GM23248 (cell line): ENCODE measurements at places on chromosomes 1 and 21.

GRCh38 chr1:67880056-67880601 lies 46.9 kb upstream of the GNG12 start:
- peak; percentile 79 for DNase-seq

DNA sequence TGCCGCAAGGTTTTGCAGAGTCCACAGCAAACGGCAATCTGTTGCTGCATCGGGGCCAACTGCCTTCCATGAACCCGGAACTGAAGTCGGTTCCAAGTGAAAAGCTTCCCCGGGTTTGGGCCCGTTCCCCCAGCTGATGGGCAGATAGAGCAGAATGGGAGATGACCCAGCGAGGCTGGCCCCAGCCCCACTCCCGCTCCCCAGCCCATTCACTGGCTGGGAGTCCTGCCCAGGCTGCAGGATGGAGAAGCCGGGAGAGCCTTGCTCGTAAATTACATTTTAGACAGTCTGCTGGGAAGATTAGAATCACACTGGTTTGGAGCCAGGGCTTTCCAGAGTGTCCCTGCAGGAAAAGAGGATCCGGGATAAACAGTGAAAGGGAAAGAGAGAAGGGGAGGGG lies 31.6 kb upstream of the PAX7 start:
- DNase-seq, result no peak

DNA sequence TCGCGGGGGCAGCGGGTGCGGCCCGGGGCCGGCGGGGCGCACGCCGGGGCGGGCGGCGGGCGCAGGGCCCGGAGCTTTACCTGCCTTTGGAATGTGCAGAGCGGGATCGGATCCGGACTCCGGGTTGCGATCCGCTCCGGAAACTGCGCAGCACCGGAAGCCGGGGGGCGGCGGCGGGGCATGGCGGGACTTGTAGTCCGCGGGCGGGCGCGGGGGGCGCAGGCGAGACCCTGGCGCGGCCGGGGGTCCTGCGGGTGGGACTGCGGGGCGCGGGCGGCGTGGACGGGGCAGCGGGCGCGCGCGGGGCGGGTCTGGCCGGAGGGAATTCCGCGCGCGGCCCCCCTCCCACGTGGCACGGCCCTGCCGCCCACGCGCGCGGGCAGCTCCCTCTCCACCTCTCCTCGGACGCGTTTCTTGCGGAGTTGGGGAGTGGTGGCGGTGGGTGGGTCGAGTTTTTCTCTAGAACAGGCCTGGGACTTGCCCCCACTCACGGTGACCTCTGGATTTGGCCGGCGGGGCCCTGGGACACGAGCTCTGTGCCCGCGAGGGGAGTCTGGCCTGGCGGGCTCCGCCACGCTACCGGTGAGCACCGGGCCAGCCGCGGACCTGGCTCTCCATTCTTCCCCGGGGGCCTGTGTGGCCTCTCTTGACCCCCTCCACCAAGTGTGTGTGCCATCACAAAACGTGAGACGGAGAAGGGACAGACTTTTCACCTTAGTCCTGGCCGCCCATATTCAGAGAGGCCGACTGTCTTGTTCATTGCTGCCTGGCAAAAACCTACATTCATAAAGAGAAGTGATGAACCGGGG lies at the start of gene PRDM15:
TSS of gene PRDM15 (minus strand) at position 155 of the 809 bp plus-strand sequence. CDS start 18,981 bp downstream, outside the sequence.
- peak; percentile 90 for DNase-seq

DNA sequence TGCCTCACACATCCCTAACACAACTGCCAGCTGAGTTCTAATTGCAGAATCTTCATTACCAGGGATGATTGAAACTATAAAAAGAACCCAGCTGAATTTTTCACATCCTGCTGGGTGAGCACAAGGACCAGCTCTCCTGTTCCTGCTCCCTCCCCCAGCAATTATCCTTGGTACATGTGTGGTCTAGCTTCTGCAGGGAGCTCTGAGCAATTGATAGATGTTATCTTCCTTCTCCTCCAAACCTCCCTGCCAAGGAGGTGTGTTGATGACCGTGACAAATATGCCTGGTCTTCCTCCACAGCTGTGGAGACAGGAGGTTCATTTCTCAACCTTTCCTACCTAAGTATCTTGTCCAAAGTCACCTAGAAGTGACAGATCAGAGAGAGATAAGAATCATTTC lies 65.3 kb upstream of the MAN1A2 start:
- no peak for DNase-seq

GRCh38 chr1:10776190-10776905 lies 20.1 kb downstream of the CASZ1 start:
- no peak for DNase-seq

DNA sequence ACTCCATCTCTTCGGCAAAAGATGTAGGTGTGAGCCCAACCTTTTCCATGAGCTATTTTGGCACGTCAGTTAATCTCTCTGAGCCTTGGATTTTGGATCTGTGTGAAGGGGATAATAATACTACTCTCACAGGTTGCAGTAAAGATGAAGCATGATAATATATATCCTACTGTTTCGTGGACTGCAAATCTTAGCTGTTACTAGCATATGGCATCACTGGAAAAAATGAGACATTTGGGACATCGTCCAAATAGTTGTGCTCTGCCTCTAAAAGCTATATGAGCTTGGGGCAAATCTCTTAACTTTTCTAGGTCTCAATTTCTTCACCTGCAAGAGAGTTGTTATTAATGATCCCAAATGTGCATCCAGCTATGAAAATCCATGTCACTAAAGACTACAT lies 147.4 kb upstream of the ZRANB2 start:
- peak; percentile 9 for DNase-seq

GRCh38 chr1:37497832-37498231 lies 16.7 kb downstream of the MEAF6 start:
- no peak for DNase-seq

DNA sequence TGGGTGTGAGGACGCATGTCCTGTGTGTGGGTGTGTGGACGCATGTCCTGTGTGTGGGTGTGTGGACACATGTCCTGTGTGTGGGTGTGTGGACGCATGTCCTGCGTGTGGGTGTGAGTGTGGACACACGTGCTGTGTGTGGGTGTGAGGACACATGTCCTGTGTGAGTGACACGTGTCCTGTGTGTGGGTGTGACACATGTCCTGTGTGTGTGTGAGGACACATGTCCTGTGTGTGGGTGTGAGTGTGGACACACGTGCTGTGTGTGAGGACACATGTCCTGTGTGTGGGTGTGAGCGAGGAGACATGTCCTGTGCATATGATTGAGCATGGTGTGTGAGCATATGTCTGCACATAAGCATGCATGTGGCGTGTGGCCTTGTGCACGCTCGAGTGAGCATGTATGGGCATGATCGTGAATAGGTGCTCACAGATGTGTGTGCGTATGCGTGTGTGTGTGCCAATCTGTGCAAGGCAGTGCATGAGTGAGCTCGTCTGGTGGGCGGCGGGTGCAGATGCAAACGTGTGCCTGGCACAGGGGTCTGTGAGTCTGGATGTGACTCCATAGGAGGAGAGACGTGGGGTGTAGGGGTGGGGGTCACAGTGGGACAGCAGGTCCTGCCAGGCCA lies 25.3 kb downstream of the MEGF6 start:
- DNase-seq, result no peak

DNA sequence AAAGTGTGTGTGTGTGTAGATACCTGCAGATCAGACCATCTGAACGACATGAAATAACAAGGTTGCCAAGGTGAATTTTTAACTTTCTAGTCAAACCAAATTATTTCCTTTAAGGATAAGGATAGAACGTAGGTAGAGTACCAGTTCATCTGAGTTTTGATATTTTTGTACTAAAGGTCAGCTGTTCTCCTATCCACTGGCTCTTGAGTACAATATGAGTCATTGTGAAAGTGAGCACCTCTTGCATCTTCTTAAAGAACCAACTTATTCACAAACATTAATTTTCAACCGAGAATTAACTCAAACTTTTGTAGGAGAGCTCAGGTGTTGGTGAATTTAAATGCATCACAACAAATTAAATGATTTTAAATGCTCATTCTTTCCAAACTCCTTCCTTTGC lies 71.5 kb downstream of the IFI44 start:
- DNase-seq, result no peak

DNA sequence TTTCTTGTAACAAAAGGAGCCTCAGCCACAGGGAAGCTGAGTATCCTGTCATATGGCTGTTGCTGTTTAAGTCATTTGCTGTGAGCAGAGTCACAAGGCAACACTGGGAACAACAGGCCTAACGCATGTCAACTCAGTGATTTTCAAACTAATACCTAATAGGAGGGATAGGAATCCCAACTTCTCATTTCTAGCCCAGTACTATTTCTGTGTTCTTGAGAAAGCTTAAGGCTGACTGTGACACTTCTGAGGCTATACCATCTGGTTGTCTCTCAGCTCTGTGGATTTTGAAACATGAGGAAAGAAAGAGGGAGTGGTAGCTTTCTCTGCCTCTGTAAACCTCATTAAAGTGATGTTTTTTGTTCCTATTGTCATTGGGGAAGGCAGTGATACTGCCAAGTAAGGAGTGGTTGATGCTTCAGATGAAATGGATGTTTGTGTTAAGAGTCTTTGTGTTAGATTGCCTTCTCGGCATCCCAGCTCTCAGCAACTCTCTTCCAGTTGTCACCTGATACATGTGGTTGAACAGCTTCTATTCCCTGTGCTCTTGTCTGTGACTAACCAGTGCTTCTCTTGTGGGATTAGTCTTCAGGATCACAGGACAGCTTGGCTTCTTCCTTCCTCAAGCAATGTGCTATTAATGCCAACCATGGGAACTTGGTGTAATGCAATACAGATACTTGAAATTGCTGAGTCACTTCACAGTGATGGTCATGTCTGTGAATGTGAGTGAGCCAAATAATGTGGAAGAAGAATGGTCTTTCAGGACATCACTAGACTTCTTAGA lies 166.8 kb upstream of the IVNS1ABP start:
- DNase-seq, result peak; percentile 97

DNA sequence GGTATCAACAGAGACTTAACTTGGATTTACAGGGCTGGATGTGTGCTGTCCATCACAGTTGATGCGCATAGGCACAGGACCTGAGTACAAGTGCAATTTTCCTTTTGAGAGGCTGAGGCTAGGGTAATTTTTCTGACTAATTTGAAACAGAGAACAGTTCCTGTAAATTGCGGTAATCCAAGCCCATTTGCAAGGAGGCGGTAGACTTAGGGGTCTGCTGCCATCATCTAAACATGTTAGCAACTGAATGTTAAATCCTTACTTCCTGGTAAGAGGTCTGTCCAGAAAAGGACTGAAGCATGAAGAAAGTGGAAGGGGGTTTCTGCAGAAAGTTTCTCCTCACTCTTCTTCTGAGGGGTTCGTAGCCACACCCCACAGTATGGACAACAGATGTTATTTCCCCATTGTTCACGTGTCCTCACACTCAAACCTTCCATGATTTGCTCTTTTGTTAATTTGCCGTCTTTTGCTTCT lies 23.7 kb upstream of the C1orf198 start:
- peak; percentile 9 for DNase-seq

- peak; percentile 50 for DNase-seq
These were observed 138.2 kb downstream of the COL24A1 start for GRCh38 chr1:86018283-86018923.

DNA sequence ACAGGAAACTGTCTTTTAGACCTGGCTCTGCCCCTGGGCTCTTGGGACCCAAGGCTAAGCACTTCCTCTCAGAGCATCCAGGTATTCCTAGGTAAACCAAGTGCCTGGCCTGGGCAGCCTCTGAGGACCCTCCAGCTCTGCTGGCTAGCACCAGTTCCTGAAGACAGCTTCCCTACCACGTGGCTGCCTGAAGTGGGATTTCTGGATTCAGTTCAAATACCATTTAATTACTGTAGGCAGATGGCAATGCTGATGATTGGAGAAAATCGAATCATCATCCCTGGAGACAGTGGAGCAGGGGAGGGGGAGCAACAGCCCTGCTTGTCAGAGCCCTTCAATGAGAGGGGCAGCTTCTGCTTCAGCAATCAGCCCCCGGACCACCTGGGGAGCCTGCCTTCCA lies 11.9 kb downstream of the KIF21B start:
- DNase-seq, result no peak

GRCh38 chr1:3678361-3679097 lies 26.2 kb downstream of the TP73 start:
- DNase-seq, result no peak

- no peak for DNase-seq
These were observed 6.1 kb downstream of the TSACC start for GRCh38 chr1:156344409-156344808.

GRCh38 chr1:58833166-58833565 lies 49.3 kb upstream of the JUN start:
- no peak for DNase-seq

DNA sequence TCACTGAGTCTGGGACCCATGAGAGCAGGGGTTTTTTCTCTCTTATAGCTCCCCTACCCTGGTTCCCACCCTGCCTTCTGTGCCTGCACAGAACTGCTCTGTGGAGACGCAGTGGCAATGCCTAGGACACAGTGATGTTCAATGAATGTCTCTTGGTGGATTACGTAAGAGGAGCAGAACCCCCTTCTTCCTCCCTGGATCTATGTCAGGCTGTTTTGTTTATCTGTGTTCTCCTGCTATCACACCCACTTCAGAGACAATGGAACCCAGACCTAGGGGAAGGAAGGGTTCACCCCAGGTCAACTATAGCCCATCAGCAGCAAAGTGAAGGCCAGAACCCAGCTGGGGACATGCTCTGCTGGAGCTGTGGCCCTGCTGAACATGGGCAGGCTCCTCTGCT lies 2.0 kb downstream of the HPCAL4 start:
- no peak for DNase-seq

- peak; percentile 76 for DNase-seq
These were observed 156.9 kb upstream of the GJB5 start for GRCh38 chr1:34597877-34598514.

- peak; percentile 97 for DNase-seq
These were observed 25.7 kb downstream of the PRMT2 start for GRCh38 chr21:46661211-46661625.

DNA sequence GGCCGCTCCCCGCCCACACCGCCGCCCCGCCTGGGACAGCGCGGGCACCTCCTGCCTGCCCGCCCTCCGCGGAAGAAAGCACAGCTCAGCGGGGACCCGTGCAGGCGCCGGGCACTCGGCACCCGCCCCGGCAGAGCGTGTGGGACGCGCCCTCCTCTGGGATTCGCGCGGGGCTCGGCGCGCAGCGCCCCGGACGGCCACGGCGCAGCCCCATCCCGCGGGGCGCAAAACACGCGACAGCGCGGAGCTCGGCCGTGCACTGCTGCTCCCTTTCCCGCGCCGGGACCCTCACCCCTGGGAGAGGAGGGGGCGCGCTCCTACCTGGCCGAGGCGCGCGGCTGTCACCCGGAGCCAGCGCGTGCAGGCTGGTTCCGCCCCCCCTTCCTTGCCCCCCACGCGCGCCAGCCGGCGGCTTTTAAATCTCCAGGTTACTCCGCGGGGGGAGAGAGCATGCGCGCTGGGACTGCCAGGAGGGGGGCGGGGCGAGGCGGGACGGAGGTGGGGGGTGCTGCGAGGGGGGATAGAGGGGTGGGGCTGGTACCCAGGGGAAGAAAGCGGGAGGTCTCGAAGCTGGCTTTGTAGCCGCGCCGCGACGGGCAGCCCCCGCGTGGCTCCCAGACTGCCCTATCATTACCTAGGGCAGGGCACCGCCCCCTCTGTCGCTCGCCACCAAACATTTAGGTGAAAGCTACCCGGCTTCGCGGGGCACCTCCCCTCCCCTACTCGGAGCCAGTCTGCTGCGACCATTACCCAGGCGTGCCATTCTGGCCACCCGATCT lies at the start of gene SLC45A3:
TSS of gene SLC45A3 (minus strand) at position 437 of the 779 bp plus-strand sequence. CDS start 15,853 bp downstream, outside the sequence.
- peak; percentile 67 for DNase-seq

GRCh38 chr1:110035236-110035752 lies 870 bp downstream of the STRIP1 start:
- peak; percentile 79 for DNase-seq

GRCh38 chr1:113456967-113457366 lies 66.7 kb downstream of the MAGI3 start:
- DNase-seq, result peak; percentile 96

- peak; percentile 29 for DNase-seq
These were observed 31.0 kb downstream of the FBXO42 start for GRCh38 chr1:16321176-16321867.
